ENCODE measurements at places on chromosomes 1 and 21. TPM values are rescaled to one million over a fixed set of nuclear protein-coding genes. Genes with fewer than 3 reads are reported as not detected.

The PLPPR4 gene
- not detected for total RNA-seq

The MRPL37 gene
- total RNA-seq, result 25.7 TPM

The CD5L gene
- not detected for total RNA-seq

The MTARC2 gene
- 0.72 TPM for total RNA-seq

GRCh38 chr1:244460197-244460596 lies 876 bp upstream of the CATSPERE start:
- DNase-seq, result no peak
- no peak overlapping the region for H3K27ac ChIP-seq
- H3K36me3 ChIP-seq, result no peaks in the 10 kb centered on the region
- H3K4me1 ChIP-seq, result peaks cover 2% of the 10 kb centered on the region
- peak overlapping the region; percentile 1 for H3K4me3 ChIP-seq

- H3K27me3 ChIP-seq, result no peaks in the 10 kb centered on the region
- no peak for DNase-seq
- no peak overlapping the region for H3K27ac ChIP-seq
- H3K4me1 ChIP-seq, result no peaks in the 10 kb centered on the region
- no peak overlapping the region for H3K4me3 ChIP-seq
- H3K36me3 ChIP-seq, result no peaks in the 10 kb centered on the region
Observed at GRCh38 chr1:186799689-186800054, 29.1 kb upstream of the PLA2G4A start.

- H3K4me1 ChIP-seq, result peaks cover 11% of the 10 kb centered on the region
- no peak overlapping the region for H3K27ac ChIP-seq
- peaks cover 61% of the 10 kb centered on the region for H3K27me3 ChIP-seq
- DNase-seq, result no peak
- H3K4me3 ChIP-seq, result no peak overlapping the region
- H3K36me3 ChIP-seq, result no peaks in the 10 kb centered on the region
Observed at GRCh38 chr1:166944186-166944967, 31.0 kb downstream of the ILDR2 start.

GRCh38 chr21:37769656-37770055 lies 146.6 kb downstream of the KCNJ6 start:
- H3K36me3 ChIP-seq, result no peaks in the 10 kb centered on the region
- H3K27me3 ChIP-seq, result peaks cover 42% of the 10 kb centered on the region
- no peaks in the 10 kb centered on the region for H3K4me1 ChIP-seq
- no peak for DNase-seq

GRCh38 chr1:192524223-192524622 lies 51.4 kb upstream of the RGS1 start:
- no peak overlapping the region for H3K4me3 ChIP-seq
- peaks cover 2% of the 10 kb centered on the region for H3K36me3 ChIP-seq
- peaks cover 6% of the 10 kb centered on the region for H3K4me1 ChIP-seq
- DNase-seq, result no peak

GRCh38 chr1:16117936-16118335 lies 37.9 kb downstream of the EPHA2 start:
- peaks cover 13% of the 10 kb centered on the region for H3K27me3 ChIP-seq
- H3K4me3 ChIP-seq, result no peak overlapping the region
- H3K4me1 ChIP-seq, result peaks cover 7% of the 10 kb centered on the region

- no peaks in the 10 kb centered on the region for H3K27me3 ChIP-seq
- peaks cover 6% of the 10 kb centered on the region for H3K36me3 ChIP-seq
- peaks cover 22% of the 10 kb centered on the region for H3K4me1 ChIP-seq
Observed at GRCh38 chr1:32627596-32628162, 22.7 kb downstream of the ZBTB8OS start.

DNA sequence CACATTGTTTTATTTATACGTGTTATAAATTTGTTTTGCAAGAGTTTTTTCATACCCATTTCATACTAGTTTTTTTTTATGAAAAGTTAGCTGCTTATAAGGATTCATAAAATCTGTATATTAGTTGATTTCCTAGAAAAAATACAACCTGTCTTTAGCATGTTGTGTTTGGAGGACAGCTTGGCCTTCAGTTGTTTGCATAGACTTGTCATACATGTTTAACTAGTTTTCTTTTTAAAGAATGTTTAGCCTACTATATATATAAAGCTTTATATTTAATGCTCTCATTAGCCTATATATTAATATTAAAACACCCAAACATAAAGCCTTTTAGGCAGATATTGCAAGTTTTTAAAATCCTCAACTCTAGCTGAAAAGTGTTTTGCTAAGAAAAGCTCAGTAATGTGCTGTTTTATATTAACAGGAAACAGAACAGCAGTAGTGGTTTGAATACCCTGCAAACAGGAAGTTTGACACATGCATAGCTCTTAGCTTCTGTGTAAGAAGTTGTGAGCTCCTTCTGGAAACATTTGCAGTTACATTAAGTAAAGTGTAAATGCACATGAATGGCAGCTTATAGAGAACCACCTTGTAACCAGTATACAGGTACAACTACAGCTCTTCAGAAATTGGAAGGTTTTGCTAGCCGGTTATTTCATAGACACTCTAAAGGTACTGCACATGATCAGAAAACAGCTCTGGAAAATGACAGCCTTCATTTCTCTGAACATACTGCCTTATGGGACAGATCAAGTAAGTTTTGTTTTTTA lies at the start of gene PRKACB:
Gene PRKACB (plus strand): TSS at position 476 of the 770 bp plus-strand sequence. CDS start 91 bp downstream, at position 567.
- peak within 1 kb of the TSS; percentile 97 for H3K27ac ChIP-seq
- peaks cover 19% of the 10 kb centered on the region for H3K4me1 ChIP-seq
- no peaks in the 10 kb centered on the region for H3K27me3 ChIP-seq
- peak within 1 kb of the TSS; percentile 93 for H3K4me3 ChIP-seq
- DNase-seq, result no peak

- DNase-seq, result no peak
- H3K4me1 ChIP-seq, result no peaks in the 10 kb centered on the region
Observed at GRCh38 chr21:39034590-39035536, 148.4 kb downstream of the PSMG1 start.

Data from T-helper 17 cell (primary cell).